NCI-H1105 treated with DMSO at 0.1 percent for 48 hours (cell line): ENCODE measurements at places on chromosomes 6 and 20.

- DNase-seq = peak; percentile 82
Measured at GRCh38 chr20:58576603-58576970, 61.4 kb upstream of the APCDD1L start.

GRCh38 chr20:39944861-39945260 lies 744.2 kb downstream of the MAFB start:
- DNase-seq = no peak

DNA sequence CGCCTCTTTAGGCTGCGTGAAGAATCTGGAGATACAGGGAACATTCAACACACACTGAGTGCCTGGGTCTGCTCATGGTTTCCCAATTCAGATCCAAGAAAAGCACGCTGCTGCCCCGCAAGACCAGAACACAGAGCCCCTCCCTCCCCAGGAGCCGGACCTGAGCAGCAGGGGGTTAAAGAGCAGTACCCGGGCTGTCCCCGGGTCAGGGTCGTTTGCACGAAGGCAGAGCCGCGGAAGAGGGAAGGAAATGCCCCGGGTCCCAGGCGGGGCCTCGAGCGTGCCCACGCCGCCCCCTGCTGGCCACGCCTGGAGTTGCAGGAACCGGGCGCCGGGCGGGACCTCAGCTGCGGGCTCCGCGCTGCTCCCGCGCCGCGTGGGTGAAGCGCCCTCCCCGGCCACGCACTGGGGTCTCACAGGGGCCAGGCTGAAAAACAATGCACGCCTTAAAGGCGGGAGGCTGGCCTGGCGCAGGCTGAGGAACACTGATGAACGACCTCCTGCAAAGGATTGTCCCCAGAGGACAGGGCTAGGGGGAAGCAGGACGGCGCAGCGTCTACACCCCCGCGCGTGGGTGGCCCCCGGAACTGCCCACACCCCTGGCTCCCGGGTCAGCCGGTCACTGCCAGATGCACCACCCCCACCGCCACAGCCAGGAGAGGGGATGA lies 48.9 kb downstream of the ANKRD60 start:
- peak; percentile 21 for DNase-seq

DNA sequence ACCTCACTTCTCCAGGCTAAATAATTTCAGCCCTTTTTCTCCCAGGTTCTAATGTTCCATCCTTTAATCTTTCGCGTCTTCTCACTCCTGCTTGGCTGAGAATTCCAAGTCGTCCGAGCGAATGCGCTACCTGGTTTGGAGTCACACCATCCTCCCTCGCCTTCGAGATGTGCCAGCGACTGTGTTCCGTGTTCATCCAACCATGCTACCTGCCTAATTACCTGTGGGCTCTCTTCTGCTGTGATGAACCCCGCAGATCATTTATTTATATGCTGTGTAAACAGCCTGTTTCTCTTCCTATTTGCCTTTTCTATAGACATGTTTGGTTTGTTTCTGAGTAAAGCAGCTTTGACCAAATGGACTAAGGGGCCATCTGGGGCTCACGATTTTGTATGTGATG lies 83.5 kb upstream of the TMEM181 start:
- peak; percentile 92 for DNase-seq

GRCh38 chr6:110098511-110099116 lies 80.9 kb downstream of the WASF1 start:
- DNase-seq = peak; percentile 33
